HS-27A (cell line): ENCODE measurements at places on chromosomes 1 and 21.

- no peak for DNase-seq
These were observed 33.9 kb downstream of the TMEM51 start for GRCh38 chr1:15187175-15188129.

- DNase-seq = no peak
These were observed 111.3 kb downstream of the ERG start for GRCh38 chr21:38386967-38387366.

DNA sequence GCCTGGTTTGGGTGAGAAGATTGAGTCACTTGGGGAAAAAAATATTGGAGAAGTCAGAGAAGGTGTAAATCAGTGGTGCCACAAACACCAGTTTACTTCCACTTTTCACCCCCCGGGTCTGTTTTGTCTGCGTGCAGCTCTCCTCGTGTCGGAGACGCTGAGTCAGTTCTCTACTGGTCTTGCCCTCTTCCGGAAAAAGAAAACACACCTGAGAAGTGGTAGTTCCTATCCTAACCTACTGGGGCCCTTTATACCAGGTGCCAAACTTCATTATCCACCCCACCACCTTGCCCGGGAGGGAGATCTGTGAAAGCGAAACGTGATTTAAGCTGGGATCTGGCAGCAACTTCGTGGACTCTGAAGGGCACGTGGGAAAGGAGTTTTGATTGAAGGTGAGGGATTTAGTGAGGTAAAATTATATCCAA is 855 bp upstream of the IVNS1ABP start:
- no peak for DNase-seq

DNA sequence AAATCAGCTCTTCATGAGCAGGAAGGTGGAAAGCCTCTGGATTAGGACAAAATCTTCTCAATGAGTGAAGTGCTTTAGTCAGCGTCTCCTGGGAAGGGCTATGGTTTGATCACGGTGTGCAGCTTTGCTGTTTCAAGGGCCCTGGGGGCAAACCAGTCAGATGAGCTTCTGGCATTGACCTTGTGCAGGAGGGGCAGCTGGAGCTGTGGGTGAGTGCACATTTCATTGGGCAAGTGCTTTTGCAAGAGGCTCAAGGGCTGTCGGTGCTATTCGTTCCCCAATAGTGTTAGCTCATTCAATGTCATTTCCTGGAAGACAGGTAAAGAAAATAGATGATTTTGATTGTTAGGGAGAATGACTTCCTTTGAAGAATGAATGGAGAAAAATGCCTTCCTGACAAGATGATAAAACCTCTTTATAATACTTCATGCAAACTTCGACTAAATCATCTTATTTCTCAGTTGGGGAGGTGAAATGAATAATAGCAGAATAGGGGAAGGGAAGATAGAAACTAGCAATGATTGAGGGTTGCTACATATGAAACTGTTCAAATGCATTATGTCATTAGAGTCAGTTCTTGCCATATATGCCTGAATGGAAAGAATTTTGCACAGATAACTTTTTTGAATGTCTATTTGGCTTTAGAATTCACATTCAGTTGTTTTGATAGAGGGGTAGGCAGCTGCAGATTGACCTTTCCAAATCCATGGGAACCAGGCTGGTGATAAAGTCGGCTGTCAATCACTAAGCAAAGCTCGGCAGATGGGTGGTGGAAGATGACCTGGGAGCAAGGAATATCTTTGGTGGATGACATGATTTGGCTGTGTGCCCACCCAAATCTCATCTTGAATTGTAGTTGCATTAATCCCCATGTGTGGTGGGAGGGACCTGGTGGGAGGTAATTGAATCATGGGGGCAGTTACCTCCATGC is 12.9 kb upstream of the DISC1 start:
- DNase-seq = no peak

DNA sequence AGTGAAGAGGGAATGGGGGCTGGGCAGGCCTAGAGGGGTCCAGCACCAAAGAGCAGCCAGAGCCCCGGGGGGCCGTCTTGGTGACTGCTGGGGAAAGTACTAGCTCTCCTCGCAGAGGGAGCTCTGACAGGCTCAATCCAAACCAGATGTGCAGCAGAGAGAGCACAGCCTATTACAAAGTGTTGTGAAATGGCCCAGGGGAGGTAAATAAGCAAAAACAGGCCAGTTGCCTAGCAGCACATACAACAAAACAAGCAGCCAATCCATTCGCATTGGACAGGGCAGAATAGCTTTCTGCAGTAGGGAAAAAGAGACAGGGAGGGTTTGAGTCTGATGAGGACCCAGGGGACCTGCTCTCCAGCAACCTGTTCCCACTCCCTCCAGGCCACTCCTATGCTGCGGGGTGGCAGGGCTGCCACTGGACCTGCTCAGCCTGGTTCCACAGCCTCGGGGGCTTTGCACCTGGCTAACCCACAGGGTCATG is 239.6 kb upstream of the FGGY start:
- DNase-seq = no peak

DNA sequence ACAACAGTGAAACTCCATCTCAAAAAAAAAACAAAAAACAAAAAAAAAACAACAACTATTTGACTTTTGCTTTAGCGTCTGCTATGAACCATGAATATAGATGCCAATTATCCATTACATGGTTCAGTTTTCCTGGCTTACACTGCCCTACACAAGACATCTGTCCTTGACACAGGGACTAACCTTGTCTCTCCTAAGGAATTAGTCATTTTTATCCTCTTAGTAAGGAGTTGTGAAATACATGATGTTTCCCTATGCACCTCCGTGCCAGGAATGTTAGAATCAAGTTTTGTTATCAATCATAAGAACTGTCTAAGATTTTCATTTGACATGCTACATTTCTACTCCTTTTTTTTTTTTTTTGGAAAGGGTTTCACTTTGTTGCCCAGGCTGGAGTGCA is 241.8 kb downstream of the KIF26B start:
- no peak for DNase-seq

DNA sequence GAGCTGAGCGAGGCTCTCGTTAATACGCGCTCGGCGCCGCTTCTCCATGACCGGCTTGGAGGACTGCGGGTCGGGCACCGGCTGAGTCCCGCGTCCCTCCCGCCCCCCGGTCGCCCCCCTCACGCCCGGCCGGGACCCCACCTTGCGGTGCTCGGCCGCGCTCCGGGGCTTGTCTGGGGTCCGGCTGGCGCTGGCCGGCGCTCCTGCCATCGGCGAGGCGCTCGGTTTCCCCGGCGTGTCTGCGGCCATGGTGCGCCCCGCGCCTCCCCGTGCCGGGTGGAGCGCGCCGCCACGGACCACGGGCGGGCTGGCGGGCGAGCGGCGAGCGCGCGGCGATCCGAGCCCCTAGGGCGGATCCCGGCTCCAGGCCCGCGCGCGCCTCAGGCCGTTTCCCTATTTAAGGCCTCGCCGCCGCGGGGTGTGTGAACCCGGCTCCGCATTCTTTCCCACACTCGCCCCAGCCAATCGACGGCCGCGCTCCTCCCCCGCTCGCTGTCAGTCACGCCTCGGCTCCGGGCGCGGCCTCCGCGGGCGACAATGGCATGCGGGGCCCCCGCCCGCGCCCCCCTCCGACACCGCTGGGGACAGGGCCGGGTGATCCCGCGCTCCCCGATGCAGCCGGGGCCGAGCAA is at the start of gene HES4:
Gene HES4, minus strand, starts transcription at position 373 of the 632 bp plus-strand sequence. Its CDS starts 124 bp downstream, at position 249.
- DNase-seq = peak; percentile 82

DNA sequence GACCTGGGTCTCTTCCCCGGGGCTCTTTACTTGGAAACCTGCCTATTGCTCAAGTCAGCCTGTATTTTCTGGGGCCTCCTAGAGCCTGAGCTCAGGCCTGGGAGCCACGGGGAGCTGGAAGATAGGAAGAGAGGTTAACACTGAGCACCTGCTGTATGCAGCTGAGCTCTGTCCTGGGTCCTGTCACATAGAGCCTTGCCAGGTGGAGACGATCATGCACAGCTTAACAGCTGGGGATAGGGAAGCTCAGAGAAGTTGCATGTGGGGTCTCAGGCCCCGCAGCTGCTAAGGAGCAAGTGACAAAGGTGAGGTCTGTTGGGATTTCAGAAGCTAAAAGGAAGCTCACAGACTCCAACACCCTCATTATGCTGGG is 127.4 kb upstream of the TMEM51 start:
- no peak for DNase-seq

DNA sequence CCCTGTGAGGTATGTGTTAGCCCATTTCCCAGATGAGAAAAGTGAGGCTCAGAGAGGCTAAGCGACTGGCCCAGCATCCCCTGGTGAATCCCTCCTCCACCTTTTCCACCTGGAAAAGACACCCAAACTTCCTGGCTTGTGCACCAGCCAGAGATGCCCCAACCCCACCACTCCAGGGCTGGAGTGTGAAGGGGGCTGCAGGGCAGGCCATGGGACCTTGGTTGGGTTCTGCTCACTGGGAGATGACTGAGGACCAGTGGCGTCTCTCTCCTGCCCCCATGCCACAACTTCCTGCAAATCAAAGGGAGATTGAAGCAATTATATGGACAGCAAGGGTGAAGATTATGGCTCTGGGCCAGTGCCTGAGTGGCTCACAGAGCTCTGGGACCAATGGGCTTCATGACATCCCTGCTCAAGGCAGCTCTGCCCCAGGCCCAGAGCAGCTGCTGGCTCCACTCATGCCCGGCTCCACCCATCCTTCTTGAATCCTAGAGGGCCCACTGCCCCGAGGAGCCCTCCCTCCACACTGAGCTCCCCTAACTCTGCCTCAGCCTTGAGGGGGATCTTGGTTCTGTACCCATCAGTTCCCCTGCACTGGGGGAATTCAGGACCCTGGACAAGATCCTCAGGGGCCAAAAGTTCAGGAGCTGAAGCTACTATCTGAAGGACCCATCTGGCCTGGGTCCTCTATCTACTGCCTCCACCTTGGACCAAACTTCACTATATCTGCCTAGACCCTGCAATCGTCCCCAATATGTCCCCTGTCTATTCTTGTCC is 416.9 kb downstream of the PTPRU start:
- no peak for DNase-seq
